ENCODE measurements at places on chromosomes 3 and 15.
A peak's percentile ranks its signal among the peaks of the same experiment; 100 is the strongest.

GRCh38 chr15:89057506-89058133, 30.6 kb upstream of the ABHD2 start:
- peak; percentile 52 for DNase-seq

GRCh38 chr15:76163457-76164295, 103.9 kb downstream of the TMEM266 start:
- no peak for DNase-seq

DNA sequence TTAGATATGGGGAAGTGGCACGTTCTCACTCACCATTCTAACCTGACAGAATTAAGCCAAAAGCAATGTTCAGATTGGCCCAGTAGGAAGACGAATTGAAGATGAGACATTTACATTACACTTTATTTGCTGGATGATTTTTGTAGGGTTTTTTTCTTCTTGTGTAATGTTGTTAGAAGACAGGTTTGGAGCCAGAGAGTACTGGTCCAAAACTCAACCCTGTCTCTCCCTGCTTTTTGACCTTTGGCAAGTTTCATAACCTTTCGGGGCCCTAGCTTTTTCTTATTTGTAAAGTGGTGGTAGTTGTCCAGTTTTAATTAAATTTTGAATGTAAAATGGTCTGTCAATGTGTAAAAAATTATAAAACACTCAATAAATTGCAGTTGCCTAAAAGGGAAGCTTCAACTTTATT, 29.5 kb downstream of the PDE8A start:
- DNase-seq, result no peak

- no peak for DNase-seq
Measured at GRCh38 chr3:149391960-149392359, 14.5 kb upstream of the TM4SF1 start.

- DNase-seq, result no peak
Measured at GRCh38 chr15:64112073-64112772, 16.4 kb downstream of the SNX1 start.

GRCh38 chr15:67883234-67883773, 43.5 kb upstream of the RNU6-1 start:
- no peak for DNase-seq

DNA sequence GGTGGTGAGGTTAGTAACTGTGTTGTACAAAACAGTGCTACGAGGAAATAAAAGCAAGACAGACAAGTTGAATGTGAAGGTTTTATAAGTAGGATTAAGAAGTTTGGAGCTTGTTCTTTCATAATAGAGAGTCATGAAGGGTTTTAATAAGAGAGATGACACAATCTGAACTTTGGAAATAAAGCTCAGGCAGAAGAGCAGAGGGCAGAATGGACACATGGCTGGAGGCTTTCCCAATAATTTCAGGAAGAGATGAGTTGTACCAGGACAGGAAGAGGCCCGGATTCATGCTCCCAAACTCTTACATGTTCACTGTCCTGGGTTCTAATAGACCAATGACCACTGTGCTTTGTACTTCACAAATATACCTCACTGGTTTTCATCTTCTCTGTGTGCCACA, 194.8 kb downstream of the SLC9A9 start:
- DNase-seq, result no peak

GRCh38 chr15:80492409-80492808, 88.2 kb downstream of the ARNT2 start:
- no peak for DNase-seq

GRCh38 chr15:96353416-96353929, 23.0 kb downstream of the NR2F2 start:
- DNase-seq, result no peak

- DNase-seq, result no peak
Measured at GRCh38 chr3:154310840-154311239, 13.4 kb downstream of the DHX36 start.

- no peak for DNase-seq
Measured at GRCh38 chr3:166177130-166177529, 339.9 kb upstream of the BCHE start.

- no peak for DNase-seq
Measured at GRCh38 chr3:30649572-30650318, 43.3 kb downstream of the TGFBR2 start.

GRCh38 chr3:128998561-128998960, 2.5 kb upstream of the EFCC1 start:
- no peak for DNase-seq

Data from D721Med (cell line).